ENCODE measurements at places on chromosomes 5 and 9. TPM values are rescaled to one million over a fixed set of nuclear protein-coding genes. Genes with fewer than 3 reads are reported as not detected.

GRCh38 chr5:90909101-90909503 lies 350.5 kb downstream of the ADGRV1 start:
- peak; percentile 92 for DNase-seq

DNA sequence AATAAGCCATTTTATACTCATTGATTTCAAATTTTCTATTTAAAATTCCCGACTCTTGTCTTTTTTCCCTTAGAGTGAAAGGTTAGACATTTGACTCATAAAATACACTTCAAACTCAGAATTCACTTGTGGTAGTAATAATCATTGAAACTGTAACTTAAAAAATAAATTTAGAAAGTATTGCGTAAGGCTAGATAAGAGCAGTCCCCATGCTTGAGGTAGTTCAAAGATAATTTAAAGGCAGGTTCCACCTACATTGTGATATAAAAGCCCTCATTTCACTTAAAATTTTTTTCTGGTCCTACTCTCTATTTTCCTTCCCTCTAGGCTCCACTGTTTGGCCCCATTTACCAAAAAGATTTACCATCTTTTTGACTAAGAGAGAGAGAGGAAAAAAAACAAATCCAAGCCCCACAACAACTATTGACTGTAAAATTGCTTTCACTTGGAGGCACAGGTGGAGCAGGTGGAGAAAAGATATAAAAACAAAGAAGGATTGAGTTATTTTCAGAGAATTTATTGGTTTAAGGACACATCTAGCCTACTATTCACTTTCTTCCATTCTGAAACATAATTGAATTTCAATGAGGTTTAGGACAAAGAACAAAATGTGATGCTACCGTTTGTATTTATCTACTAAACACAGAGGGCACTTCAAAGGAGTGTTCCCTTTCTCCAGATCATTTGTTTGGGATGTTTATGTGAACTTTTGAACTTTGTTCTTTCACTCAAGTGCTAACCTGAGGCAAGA lies 61.0 kb downstream of the FBXO4 start:
- DNase-seq: no peak

DNA sequence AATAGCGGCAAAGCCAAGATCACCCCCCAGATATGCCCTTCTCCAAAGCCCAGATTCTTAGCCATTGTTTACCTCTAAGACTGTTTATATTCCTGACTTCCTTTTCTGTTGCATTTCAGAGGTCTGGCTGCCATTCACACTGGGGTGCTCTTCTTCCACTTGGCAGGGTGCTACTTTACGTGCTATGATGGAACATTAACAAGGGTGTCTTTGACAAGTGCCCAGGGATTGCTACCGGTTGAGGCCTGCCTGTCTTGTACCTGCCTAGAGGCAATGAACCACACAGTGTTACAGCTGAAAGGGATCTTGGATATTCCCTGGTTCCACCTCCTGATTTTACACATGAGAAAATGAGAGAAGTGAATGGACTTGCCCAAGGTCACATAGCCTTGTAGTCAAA lies 352.1 kb upstream of the KIF2A start:
- DNase-seq: no peak

DNA sequence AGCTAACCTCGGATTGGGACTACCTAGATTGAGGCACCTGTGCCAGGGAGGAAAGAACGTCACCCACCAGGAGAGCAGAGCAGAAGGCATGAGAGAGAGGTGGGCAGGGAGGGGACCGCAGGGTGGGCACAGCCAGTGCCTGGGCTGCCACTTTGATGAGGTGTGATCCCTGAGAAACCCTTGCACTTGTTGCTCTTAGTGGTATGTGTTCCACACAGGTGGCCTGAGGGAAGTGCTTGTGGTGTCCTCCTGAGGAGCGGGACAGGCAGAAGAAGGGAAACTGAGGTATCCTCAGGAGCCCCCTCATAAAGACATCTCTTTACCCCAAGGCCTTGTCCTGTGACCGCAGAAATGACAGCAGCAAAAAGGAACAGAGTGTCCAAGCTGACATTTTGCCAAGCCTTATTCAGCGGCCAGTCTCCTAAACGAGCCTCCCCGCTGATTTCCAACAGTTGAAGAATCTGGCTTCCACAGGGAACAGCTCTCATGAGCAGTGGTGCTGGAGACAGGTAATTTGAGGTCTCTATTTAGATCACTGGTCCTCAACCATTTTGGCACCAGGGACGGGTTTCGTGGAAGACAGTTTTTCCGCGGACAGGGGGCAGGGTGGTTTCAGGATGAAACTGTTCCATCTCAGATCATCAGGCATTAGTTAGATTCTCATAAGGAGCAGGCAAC lies 82.4 kb downstream of the FOXD1 start:
- no peak for DNase-seq

DNA sequence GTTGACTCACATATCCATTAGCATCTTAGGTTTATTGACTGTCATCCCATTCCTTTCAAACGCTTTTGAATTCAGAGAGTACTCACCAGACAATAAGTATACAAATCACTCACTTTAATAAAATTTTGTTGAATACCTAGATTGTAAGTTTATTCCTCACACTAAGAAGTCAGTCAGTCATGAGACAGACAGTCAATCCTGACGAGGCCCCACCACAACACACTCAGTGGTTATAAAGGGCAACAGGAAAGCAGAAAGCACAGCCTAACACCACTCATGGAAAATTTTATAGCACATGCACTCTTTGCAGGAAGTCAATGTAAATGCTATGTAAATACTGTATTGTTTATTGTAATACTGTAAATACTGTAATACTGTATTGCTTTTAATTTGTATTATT lies 176.3 kb upstream of the PTGER4 start:
- peak; percentile 19 for DNase-seq

- DNase-seq: no peak
Measured at GRCh38 chr5:122413722-122414121, 101.7 kb downstream of the SNCAIP start.

- DNase-seq: no peak
Measured at GRCh38 chr9:27864644-27865438, 291.6 kb upstream of the C9orf72 start.

DNA sequence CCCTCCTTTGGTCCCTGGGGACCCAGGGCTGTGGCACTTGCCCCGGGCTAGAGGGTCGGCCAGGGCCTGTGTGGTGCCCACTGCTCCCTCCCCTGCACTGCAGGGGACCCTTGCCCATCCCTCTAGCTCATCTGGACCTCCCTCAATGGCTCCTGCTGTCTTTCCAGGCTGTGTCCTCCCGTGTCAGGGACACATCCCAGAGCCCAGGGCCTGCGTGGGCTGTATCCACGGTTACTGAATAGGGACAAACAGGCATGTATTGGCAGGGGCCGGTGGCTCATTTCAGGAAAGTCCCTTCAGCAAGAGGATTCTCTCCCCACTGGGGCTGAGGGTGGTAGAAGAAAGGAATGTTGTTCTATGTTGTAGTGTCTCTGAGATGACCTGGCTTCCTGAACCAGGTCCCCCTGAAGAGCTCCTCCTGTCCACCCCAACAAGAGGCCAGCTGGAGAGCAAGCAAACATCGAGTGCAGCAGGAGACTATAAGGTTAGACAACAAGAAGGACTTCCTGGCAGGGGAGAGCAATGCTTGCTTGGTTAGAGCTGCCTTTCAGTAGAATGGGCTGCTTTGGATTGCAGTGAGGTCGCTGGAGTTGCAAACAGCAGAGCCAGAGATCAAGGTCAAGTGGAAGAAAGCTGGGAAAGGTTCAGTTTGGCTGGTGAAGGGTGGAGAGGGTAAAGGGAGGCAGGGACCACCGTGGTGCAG lies 1.0 kb upstream of the CRB2 start:
- DNase-seq: no peak

DNA sequence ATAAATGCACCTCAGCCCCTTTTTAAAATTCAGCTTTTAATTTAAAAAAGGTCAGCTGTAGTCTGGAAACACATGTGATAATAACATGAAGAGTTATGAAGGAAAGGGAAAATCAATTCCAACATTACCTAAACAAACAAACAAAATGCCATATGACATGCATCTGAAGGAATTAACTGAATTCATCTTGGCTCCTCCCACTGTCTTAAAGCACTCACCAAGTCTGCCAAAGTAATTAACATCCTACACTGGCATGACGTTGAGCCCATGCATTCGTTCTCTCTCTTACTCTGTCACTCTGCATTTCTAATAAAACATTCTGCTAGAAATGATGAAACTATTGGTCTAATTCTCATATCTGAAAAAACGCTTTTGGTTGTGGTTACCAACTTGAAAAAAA lies 37.7 kb downstream of the TSSK1B start:
- DNase-seq: no peak

DNA sequence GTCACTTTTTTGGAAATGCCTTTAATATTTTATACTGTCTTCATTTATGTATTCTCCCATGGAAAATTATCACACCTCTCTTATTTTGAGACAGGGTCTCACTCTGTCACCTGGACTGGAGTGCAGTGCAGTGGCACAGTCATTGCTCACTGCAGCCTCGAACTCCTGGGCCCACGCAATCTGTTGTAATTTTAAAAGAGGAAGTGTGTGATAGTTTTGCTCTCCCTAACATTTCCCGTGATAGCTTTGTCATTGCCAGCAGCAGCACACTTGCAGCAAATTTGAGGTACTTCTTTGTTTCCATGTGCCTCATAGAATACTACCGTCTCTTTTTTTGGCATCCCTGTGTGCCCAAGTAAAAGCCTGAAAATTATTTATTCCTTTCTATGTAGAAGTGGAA lies 103.5 kb downstream of the RNF180 start:
- no peak for DNase-seq

DNA sequence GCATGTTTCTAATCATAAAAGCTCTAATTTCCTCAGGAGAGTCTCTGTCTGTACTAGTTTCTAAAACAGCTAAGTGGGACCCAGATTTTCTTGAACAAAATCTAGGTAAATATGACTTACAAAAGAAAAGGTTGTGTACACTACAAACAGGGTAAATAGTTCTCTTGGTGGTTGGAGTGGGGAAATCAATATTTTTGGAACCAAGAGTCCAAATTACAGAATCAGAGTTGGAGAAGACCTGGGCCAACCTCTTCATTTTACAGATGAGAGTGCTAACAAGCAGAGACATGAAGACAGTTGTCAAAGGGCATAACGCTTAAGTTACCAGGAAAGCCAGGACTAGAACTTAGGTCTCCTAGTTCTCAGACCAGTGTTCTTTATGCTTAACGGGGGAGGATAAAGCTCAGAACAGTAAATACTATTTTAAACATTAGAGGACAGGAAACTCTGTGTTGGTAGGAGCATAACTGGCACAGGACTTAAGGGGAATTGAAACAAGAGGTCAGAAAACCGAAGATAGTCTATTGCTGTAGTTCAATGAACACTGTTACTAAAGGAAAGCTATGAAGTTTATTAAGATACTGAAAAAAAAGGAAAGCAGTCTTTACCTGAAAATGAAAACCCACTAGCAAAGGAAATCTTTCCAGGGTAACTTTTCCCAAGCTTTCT lies 9.3 kb upstream of the GOLGA1 start:
- DNase-seq: no peak

- no peak for DNase-seq
Measured at GRCh38 chr9:113796646-113797426, 79.3 kb upstream of the ZNF618 start.

GRCh38 chr9:123265833-123266232 lies 2.6 kb downstream of the STRBP start:
- DNase-seq: no peak

- peak; percentile 65 for DNase-seq
Measured at GRCh38 chr5:72363166-72363802, 43.1 kb downstream of the PTCD2 start.

DNA sequence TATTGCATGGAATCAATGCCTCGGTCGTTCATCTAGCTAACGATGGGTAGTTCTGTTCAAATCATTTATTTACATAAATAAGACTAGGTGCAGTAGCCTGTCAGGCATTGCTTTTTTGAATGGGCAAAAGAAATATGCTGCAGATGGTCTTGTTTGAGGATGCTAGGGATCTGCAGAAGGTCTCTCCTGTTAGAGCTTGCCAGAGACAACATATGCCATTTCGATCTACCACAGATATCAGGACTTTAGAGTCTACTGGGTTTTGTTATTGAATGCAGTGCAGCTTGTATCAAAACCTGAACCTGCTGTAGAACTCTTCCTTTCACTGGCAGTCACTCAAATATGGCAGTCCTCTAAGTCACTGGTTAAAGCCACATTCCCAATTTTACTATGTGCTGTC lies 381.1 kb upstream of the CDH10 start:
- no peak for DNase-seq

The PPP3R2 gene
- not detected for total RNA-seq

The MLANA gene
- not detected for total RNA-seq

The ABLIM3 gene
- 41.3 TPM for total RNA-seq

The RNF44 gene
- total RNA-seq: 8.6 TPM

The IGFBPL1 gene
- 0.17 TPM for total RNA-seq
